ENCODE measurements at places on chromosomes 3 and 15.
A peak's percentile ranks its signal among the peaks of the same experiment; 100 is the strongest.

DNA sequence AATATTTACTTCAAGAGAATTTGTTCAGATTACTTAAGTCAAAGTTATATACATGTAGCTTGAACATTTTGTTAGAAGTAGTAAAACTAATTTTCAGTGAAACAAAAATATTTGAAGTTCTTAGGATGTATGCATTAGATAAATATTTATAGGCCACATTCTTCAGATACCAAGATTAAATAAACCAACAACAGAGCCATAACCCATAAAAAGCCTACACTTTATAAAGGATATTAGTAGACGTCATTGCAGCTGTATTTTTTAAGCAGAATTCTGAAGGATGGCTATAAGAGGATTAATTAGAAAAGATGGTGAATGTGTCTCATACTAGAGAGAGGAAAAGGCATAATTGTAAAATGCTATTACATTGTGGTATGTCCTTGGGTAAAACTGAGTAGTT lies 449.7 kb upstream of the ALCAM start:
- no peak for DNase-seq

DNA sequence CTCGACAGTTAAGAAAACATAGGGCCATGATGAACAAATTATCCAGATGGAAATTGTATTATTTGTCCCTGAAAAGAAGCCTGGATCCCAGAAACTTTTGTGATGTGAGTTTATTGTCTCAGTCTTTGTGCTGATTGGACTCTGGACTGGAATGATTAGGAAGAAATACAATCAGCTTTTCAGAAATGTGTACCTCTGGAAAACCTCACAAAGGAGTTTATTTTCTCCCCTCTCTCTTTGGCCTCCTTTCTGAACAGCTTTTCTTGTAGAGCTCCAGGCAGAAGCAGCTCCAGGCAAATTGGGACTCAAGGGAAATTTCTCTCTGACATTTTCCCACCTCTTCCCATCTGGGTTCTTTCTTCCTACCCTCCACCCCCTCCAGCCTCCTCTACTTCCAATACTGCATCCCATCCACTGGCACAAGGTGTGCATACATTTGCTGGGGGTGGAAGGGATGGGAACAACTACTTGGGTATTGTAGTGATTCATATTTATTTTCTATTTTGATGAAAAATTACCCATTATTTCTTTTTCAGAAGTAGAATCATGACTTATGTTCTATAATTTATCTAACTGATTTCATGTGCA lies 119.7 kb downstream of the CD47 start:
- no peak for DNase-seq

DNA sequence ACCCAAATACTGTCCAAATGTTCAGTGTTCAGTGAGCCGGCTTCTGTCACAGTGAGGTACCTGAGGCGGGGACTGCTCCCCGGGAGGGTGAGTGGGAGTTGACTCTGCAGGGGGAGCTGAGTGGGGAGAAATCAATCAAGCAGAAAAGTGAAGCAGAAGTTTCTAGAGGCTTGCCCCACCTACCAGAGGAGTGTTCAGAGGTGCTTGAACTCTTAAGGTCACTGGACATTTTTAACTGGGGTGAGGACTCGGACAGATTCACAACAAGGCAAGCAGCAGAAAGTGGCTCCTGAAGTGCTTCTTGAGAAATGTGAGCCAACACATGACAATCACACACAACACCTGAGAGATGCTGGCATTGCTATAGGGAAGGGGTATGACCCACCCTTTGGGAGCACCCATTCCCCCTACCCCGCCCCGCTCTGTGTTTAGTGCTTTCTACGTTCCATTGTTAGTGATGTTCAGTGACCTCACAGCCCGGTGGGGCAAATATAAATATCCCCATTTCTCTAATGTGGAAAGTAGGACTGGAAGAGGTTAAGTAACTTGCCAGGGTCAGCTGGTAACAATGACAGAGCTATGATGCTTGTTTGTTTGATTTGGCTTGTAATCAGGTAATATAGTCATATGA lies 48.6 kb upstream of the AKAP13 start:
- no peak for DNase-seq

- no peak for DNase-seq
Measured at GRCh38 chr3:16961621-16962205, 77.0 kb downstream of the PLCL2 start.

DNA sequence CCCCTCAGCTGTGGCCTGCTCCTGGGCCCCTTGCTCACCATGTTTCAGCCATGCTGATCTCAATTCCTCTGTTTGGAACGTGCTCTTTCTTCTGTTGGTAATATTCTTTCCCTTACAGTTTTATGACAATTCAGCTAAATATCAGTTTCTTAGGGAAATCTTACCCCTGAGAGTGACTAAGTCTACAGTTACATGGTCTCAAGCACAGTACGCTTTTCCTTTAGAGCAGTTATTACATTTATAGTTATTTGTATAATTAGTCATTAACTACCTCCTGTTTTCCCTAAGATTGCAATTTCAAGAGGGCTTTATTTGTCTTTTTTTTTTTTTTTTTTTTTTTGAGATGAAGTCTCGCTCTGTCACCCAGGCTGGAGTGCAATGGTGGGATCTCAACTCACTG lies 23.5 kb downstream of the C3orf62 start:
- DNase-seq = no peak

DNA sequence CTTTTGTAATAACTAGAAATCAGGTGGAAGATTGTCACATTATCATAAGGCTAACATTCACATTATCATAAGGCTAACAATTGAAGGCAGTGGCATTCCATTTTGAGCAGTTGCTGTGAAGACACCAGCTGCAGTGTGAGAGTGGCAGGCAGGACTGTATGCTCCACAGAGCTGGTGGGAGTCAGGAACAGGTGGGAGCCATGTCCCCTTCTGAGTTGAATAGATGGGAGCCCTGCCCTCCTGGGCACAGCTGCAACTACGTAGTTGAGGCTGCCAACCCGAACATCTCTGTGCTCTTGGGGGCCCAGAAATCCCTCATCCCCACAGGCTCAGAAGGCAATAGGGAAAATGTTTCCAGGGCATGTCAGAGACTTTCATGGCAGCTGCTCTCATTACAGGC lies 1627.6 kb downstream of the SI start:
- DNase-seq = no peak

DNA sequence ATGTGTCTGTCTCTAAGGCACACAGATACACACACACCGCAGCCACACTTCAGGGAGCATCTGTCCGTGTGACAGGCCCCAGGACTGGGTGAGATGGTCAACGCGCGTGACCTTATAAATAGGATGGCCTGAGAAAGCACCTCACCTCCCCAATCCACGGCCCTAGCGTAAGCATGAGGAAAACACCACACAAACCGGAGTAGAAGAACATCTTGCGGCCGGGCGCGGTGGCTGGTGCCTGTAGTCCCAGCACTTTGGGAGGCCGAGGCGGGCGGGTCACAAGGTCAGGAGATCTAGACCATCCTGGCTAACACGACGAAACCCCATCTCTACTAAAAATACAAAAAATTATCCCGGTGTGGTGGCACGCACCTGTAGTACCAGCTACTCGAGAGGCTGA lies 1.6 kb downstream of the NIPA1 start:
- no peak for DNase-seq

- DNase-seq = no peak
Measured at GRCh38 chr3:124671106-124671505, 59.1 kb upstream of the UMPS start.

GRCh38 chr15:39177561-39177960 lies 403.3 kb upstream of the THBS1 start:
- no peak for DNase-seq

DNA sequence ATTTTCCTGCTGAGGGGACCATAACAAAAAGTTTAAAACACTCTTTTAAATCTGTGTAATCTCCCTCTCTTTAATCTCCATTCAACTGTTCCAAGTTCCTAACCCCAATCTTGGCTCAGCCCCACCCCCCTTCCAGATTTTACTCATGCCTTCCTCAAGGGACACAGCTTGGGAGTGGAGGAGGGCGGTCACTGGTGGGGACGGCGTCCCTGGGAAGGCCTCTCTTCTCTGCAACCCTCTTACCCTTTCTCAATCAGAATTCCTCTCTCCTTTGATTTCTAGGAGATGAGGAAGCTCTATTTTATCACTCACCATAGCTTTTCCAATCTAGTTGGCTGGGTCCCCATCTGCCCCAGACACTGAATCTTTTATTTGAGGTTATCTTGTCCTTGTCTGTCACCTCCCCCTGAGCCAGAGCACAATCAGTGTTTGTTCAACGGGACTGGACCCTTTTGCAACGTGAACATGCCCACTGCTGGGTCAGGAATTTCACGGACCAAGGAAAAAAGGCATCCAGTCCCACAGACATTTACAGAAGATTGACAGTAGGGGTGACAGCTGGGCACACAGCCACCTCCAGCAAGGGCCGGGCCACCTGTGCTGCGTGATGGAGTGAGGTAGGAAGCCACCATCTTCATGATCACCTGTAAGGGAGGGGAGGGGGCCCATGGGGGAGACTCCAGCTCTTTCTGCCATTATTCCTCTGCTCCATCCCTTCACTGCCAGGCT lies 84.0 kb upstream of the HERC1 start:
- DNase-seq = no peak

- no peak for DNase-seq
Measured at GRCh38 chr3:79809106-79809505, 41.3 kb upstream of the ROBO1 start.

DNA sequence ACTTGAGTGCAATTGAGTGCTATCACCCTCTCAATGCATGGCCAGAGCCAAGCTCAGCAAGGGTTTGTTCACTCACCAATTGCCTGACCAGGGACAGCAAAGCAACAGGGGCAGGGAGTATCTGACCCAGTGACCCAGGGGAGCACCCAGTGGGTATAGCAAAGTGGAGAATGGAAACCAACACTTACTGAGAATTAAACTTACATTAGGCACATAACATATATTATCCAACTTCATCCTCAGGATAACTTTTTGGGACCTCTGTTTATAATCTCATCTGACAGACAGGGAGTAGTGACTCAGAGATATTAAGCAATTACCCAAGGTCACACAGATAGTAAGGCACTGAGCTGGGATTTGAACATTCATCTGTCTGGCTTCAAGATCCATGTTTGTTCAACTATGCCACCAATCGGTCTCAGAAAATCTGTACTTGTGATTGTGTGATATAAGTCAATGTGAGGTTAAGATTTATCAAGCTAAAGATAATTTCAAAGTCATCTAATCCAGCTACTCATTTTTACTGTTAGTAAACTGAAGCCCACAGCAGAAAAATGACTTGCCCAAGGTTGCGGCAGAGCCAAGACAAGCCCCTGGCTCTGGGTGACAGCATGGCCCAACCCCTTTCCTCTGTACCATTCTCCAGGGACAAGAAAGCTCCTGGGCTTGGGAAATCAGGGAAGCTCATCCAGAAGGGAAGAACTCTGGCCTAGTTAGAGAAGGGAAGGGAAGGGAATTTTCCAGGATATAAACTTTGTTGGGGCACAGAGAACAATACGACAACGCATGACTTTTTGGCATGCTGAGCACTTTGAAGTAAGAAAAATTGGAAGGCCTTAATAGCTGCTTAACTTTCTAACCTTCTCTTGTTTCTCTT lies 138.0 kb upstream of the SMAD3 start:
- DNase-seq = no peak

DNA sequence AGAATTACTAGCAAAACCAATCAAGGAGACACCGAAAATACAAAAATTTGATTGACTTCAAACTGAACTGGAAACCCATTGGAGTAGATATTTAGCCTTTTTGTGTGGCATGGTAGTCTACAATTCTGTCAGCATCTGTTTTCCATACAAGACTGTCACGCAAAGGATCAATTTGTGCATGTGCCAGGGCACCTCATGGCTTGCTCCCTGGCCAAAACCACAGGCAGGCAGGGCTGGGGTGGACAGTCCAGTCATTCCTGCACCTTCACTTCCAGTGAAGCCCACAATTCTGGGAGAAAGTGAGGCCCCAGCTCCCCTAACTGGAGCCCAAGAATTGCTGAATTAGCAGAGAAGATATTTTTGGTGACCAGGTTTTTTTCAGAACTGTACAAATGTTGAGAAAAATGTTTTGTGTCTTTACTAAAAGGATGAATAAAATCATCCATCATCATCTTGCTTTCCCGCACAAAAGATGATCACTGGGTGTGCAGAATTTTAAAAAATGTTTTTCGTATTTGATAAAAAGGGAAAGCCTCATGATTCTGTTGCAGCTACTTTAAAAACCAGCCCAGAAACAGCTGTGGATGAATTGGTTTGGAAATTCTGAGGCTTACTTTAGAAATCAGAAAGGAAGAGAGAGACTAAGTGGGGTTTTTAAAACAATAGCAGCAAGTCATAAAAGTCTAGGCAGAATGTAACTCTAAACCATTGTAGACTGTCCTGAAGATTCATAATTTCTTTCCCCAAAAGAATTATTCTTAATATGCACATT lies 86.4 kb downstream of the PCCB start:
- DNase-seq = peak; percentile 94

Measured in AG10803 (cell line).